ENCODE measurements at places on chromosomes 3 and 15. TPM values are rescaled to one million over a fixed set of nuclear protein-coding genes. Genes with fewer than 3 reads are reported as not detected.

LSMEM2 gene
- not detected for total RNA-seq

OCA2 gene
- total RNA-seq: not detected

CYP8B1 gene
- not detected for total RNA-seq

SAXO2 gene
- total RNA-seq: 1.3 TPM

EBLN2 gene
- total RNA-seq: 7.9 TPM

SIDT1 gene
- not detected for total RNA-seq
